ENCODE measurements at places on chromosomes 3 and 15. TPM values are rescaled to one million over a fixed set of nuclear protein-coding genes. Genes with fewer than 3 reads are reported as not detected.

The PROS1 gene
- polyA plus RNA-seq = 26.1 TPM

The GP9 gene
- polyA plus RNA-seq = not detected

The C3orf70 gene
- polyA plus RNA-seq = 4.5 TPM

DNA sequence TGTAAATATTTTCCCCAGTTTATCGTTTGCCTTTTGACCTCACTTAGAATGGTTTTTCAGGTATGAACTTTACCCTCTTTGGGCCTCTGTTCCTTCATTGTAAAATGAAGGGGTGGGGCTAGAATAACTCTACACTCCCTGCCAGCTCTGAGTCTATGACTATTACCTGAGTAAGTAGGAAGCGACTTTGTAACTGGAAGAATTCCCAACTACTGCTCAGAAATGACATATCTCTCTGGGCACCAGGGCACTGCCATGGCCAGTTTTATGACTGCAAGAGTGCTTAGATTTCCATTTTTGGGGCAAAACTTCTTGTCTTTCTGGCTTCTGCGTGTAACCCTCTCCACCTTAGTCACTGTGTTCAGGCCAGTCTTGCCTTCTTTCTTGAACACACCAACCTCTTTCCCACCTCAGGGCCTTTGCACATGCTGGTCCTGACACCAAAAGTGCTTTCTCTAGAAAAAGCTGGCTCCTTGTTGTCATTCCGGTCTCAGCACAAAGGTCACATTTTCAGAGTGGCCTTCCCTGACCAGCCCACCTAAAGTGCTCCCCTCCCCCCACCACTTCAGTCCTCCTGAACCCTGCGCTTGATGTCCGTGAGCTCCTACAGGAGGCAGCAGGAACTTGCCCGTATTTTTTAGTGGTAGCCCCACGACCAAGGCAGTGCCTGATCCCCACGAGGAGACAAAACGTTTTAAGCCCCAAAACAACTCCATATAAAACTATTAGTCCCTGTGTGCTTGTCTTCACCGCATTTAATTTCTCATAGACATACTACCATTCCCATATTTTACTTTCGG, 25.6 kb downstream of the CDCP1 start:
- peaks cover 22% of the 10 kb centered on the region for H3K4me1 ChIP-seq
- H3K27me3 ChIP-seq = no peaks in the 10 kb centered on the region
- peak overlapping the region; percentile 75 for H3K27ac ChIP-seq
- no peak overlapping the region for H3K4me3 ChIP-seq

DNA sequence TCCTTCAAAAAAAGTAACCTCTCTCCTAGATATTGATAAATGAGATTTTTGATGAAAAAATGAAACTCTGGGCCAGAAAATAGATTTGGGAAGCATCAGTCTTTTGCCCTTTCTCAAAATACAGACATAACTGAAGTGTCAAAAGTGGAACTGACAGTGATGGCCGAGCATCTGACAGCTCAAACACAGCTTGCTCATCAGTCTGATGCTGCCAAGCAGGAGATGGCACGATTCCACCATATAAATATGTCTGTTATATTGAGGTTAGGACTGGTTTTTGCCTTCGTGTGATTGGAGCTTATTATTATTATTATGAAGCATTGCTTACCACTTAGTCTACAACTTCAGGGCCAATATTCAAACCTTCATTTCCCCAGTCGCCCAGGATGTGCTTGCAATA, 152.6 kb upstream of the EPHA3 start:
- no peak for DNase-seq
- no peak overlapping the region for H3K4me3 ChIP-seq
- no peaks in the 10 kb centered on the region for H3K27me3 ChIP-seq
- no peaks in the 10 kb centered on the region for H3K4me1 ChIP-seq
- no peaks in the 10 kb centered on the region for H3K36me3 ChIP-seq

DNA sequence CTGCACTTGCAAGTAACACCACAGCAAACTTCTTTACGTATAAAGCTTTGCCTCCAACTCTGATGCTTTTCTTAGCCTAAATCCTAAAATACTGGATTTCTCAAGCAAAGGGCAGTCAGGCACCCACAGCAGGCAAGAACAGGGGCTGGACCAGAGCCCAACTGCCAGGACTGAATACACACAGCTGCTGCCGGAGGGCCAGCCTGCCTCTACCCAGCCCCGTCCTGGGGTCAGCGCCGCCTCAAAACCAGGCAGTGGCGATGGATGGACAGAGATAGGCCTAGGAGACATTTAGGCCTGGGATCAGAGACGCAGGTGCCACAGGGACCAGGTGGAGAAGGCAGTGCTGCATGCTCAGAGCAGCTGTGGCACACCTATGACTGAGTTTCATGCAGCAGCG, 47.6 kb upstream of the SEC61A1 start:
- peaks cover 4% of the 10 kb centered on the region for H3K27me3 ChIP-seq
- peaks cover 7% of the 10 kb centered on the region for H3K4me1 ChIP-seq
- no peaks in the 10 kb centered on the region for H3K36me3 ChIP-seq
